ENCODE measurements at places on chromosomes 4 and X. TPM values are rescaled to one million over a fixed set of nuclear protein-coding genes. Genes with fewer than 3 reads are reported as not detected.

The ENPEP gene
- not detected for total RNA-seq

The ARX gene
- total RNA-seq = not detected

The CFI gene
- not detected for total RNA-seq

- H3K27me3 ChIP-seq = no peaks in the 10 kb centered on the region
- no peak for DNase-seq
- H3K36me3 ChIP-seq = peaks cover 4% of the 10 kb centered on the region
- H3K4me3 ChIP-seq = no peak overlapping the region
- no peaks in the 10 kb centered on the region for H3K4me1 ChIP-seq
Measured at GRCh38 chr4:36168127-36168878, 76.0 kb downstream of the ARAP2 start.

- H3K4me3 ChIP-seq = no peak overlapping the region
- no peak overlapping the region for H3K27ac ChIP-seq
- no peaks in the 10 kb centered on the region for H3K27me3 ChIP-seq
- no peak for DNase-seq
- H3K4me1 ChIP-seq = no peaks in the 10 kb centered on the region
- no peaks in the 10 kb centered on the region for H3K36me3 ChIP-seq
Measured at GRCh38 chr4:141356321-141356962, 135.7 kb downstream of the ZNF330 start.

DNA sequence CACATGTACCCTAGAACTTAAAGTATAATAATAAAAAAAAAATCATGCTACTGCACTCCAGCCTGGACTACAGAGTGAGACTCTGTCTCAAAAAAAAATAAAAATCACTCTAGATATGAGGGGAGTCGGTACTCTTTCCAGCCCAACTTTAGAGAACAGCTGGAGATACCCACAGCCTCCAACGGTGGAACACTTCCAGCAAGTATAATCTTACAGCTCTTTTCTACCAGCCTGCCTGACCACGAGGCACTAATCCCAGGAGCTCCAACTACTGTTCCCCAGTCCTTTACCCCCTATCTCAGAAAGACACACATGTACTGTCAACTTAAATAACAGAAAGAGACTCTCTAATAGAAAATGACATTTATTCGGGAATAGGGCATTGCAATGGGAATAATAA lies 46.8 kb downstream of the STEEP1 start:
- H3K27ac ChIP-seq = no peak overlapping the region
- H3K27me3 ChIP-seq = no peaks in the 10 kb centered on the region
- no peak overlapping the region for H3K4me3 ChIP-seq
- DNase-seq = no peak
- no peaks in the 10 kb centered on the region for H3K36me3 ChIP-seq

- no peaks in the 10 kb centered on the region for H3K27me3 ChIP-seq
- DNase-seq = no peak
- no peaks in the 10 kb centered on the region for H3K4me1 ChIP-seq
Measured at GRCh38 chr4:7356667-7357310, 77.9 kb downstream of the PSAPL1 start.

DNA sequence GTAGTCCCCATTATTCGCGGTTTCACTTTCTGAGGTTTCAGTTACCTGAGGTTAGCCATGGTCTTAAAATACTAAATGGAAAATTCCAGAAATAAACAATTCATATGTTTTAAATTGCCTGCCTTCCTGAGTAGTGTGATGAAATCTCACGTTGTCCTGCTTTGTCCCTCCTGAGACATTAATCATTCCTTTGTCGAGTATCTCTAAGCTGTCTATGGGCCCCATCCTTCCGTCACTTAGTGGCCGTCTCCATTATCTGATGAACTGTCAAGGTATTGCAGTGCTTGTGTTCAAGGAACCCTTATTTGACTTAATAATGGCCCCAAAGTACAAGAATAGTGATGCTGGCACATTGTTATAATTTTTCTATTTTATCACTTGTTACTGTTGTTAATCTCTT lies 94.8 kb downstream of the ADGRL3 start:
- H3K27me3 ChIP-seq = no peaks in the 10 kb centered on the region
- H3K36me3 ChIP-seq = no peaks in the 10 kb centered on the region
- no peak for DNase-seq
- no peak overlapping the region for H3K27ac ChIP-seq

GRCh38 chrX:37816766-37817165 lies 30.6 kb downstream of the DYNLT3 start:
- no peaks in the 10 kb centered on the region for H3K4me1 ChIP-seq
- no peaks in the 10 kb centered on the region for H3K27me3 ChIP-seq
- no peak overlapping the region for H3K27ac ChIP-seq
- H3K36me3 ChIP-seq = no peaks in the 10 kb centered on the region
